Endodermal cell (in vitro differentiated cells): ENCODE measurements at places on chromosomes 12 and 14. TPM values are rescaled to one million over a fixed set of nuclear protein-coding genes. Genes with fewer than 3 reads are reported as not detected.
A peak's percentile ranks its signal among the peaks of the same experiment; 100 is the strongest.

Gene PLCZ1
- total RNA-seq, result not detected in 3 replicates

GRCh38 chr12:85633491-85633890, 202.7 kb downstream of the RASSF9 start:
- no peak overlapping the region for H3K4me3 ChIP-seq
- H3K36me3 ChIP-seq, result no peaks in the 10 kb centered on the region
- H3K27ac ChIP-seq, result no peak overlapping the region
- H3K4me1 ChIP-seq, result no peaks in the 10 kb centered on the region
- no peak for DNase-seq

GRCh38 chr14:24669651-24670050, 35.7 kb upstream of the GZMB start:
- no peaks in the 10 kb centered on the region for H3K27me3 ChIP-seq
- DNase-seq, result no peak

DNA sequence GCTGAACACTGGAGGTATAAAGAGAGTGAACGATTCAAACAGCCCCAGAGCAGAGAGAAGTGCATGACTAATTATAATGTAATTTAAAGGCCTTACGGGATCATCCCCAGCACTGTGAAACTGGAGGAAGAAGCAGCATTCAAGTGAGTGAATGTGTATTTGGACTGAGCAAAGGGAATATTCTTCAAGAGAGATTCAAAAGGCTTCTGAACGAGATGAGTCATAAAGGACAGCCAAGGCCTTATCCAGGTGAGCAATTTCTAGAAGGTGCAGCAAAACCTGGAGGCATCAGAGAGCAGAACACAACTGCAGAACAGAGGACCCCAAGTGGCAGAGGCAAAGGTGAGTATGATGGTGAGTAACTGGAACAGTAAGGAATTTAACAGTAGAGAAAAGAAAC, 127.2 kb downstream of the BCAT1 start:
- H3K27me3 ChIP-seq, result no peaks in the 10 kb centered on the region
- no peaks in the 10 kb centered on the region for H3K4me1 ChIP-seq
- DNase-seq, result no peak

Gene RNASE1
- 5.0 to 10.3 TPM (median 9.9 TPM) in 3 replicates for total RNA-seq

- peak; percentile 93 for DNase-seq
- H3K27me3 ChIP-seq, result peaks cover 19% of the 10 kb centered on the region
- H3K4me3 ChIP-seq, result peak within 1 kb of the TSS; percentile 89
- H3K36me3 ChIP-seq, result no peaks in the 10 kb centered on the region
- H3K27ac ChIP-seq, result no peak within 1 kb of the TSS
Observed at GRCh38 chr12:47079468-47079980, at the start of the genes AMIGO2 and PCED1B. Gene AMIGO2, minus strand, starts transcription at chr12:47079959. Its CDS starts 957 bp downstream, at chr12:47079002. Gene PCED1B, plus strand, starts transcription at chr12:47079621. Its CDS starts 155,443 bp downstream, at chr12:47235064.

DNA sequence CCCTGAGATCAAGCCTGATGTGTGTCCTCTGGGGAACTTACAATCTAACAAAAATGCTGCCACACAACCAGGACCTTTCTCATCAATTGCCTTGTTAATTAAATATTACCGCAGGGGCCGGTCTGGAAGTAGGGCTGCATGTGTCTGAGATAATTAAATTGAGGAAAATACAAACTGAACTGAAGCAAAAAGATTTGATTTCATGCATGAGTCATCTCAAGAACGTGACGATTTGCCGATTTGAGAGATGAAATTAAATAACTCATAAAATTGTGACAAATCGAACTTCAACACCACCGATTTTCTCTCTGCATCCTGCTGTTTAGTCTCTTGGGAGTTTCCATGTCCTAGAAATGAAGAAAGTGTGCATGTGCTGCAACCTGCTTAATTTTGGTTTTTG, 94.6 kb upstream of the DAAM1 start:
- no peaks in the 10 kb centered on the region for H3K4me1 ChIP-seq
- H3K27ac ChIP-seq, result no peak overlapping the region
- no peak for DNase-seq

DNA sequence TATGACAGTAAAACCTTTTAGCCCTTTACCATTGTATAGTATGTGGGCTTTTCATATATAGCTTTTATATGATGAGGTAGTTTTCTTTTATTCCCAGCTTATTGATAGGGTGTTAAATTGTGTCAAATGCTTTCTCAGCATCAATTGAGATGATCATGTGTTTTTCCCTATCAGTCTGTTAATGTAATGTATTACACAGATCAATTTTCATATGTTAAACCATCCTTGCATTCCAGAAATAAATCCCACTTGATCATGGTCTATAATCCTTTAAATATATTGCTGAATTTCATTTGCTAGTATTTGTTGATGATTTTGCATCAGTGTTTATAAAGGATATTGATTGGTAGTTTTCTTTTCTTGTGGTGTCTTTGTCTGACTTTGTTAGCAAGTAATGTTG, 603.9 kb downstream of the TRHDE start:
- no peak overlapping the region for H3K27ac ChIP-seq
- H3K4me3 ChIP-seq, result no peak overlapping the region
- no peaks in the 10 kb centered on the region for H3K36me3 ChIP-seq

GRCh38 chr12:57875753-57876547, 29.4 kb upstream of the CTDSP2 start:
- no peaks in the 10 kb centered on the region for H3K4me1 ChIP-seq
- no peak for DNase-seq
- no peak overlapping the region for H3K27ac ChIP-seq

DNA sequence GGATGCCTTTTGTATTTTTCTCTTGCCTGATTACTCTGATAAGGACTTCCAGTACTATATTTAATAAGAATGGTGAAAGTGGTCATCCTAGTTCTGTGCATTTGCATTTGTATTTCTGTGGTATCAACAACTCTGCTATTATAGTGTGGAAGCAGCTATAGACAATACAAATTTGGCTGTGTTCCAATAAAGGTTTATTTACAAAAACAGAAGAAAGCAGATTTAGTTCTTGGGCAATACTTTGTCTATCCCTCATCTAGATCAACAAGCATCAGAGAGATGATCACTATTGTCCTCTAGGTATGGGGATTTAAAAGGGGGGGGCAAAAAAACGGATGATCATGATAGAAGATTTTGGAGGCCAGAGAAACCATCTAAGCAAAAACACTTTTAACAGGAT, 19.1 kb upstream of the BTG1 start:
- DNase-seq, result no peak
- H3K36me3 ChIP-seq, result no peaks in the 10 kb centered on the region
- no peaks in the 10 kb centered on the region for H3K27me3 ChIP-seq
- no peak overlapping the region for H3K4me3 ChIP-seq
- H3K27ac ChIP-seq, result no peak overlapping the region
- no peaks in the 10 kb centered on the region for H3K4me1 ChIP-seq

GRCh38 chr14:45587142-45587541, 334.1 kb upstream of the MIS18BP1 start:
- no peak overlapping the region for H3K4me3 ChIP-seq
- no peaks in the 10 kb centered on the region for H3K4me1 ChIP-seq
- DNase-seq, result no peak

Gene IFNG
- total RNA-seq, result not detected in 3 replicates

GRCh38 chr12:75631831-75632230, 120.4 kb upstream of the KRR1 start:
- DNase-seq, result no peak
- no peaks in the 10 kb centered on the region for H3K27me3 ChIP-seq
- H3K36me3 ChIP-seq, result no peaks in the 10 kb centered on the region
- no peak overlapping the region for H3K4me3 ChIP-seq
- no peak overlapping the region for H3K27ac ChIP-seq

DNA sequence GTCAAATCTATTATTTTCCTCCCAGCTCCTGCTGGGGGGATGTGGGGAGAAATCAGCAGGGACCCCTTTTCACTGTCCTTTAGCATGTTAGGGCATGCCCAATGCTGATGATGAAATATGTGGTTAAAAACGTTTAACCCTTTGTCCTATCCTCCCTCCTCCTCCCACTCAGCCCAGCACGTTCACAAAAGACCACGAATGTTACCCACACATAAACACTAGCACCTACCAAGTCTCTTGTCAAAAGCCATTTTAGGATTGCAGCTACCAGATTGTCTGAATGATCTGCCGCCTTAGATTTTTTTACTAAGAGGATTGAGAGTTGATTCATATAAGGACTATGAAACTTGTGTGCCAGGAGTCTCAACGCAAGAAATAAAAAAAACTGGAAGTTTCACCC, 70.4 kb downstream of the TBK1 start:
- peak; percentile 48 for DNase-seq
- no peak overlapping the region for H3K4me3 ChIP-seq
- no peaks in the 10 kb centered on the region for H3K36me3 ChIP-seq

- no peaks in the 10 kb centered on the region for H3K36me3 ChIP-seq
- H3K27me3 ChIP-seq, result no peaks in the 10 kb centered on the region
- H3K4me1 ChIP-seq, result peaks cover 13% of the 10 kb centered on the region
Observed at GRCh38 chr14:22656945-22657731, 13.0 kb upstream of the OR6J1 start.

Gene KLHL33
- total RNA-seq, result 0.13 TPM in 1 of 3 replicates, not detected in the others
